ENCODE measurements at places on chromosomes 16 and 17.

DNA sequence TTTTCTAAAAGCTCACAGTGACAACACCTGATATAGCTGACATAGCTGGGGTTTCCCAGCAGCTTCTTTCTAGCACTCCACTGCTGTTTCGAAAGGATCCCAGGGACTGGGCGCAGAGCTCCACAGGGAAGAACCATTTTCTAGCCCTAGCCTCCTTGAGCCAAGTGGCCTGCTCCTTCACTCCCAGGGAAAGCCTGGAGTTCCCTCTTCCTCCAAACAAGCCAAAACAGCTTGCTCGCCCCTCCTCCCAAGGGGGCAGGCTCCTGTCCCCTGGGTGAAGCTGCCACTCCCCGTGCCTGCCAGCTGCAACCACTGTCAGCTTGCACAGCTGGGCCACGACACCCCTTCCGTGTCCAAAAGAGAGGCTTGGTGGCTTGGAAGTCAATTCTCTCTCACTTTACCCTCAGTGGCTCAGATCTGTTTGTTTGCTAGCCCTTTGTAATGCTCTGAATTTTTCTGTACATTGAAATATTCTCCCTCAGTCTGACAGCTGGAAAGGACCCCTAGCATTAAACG, 59.8 kb downstream of the CYTH1 start:
- DNase-seq = peak; percentile 54

DNA sequence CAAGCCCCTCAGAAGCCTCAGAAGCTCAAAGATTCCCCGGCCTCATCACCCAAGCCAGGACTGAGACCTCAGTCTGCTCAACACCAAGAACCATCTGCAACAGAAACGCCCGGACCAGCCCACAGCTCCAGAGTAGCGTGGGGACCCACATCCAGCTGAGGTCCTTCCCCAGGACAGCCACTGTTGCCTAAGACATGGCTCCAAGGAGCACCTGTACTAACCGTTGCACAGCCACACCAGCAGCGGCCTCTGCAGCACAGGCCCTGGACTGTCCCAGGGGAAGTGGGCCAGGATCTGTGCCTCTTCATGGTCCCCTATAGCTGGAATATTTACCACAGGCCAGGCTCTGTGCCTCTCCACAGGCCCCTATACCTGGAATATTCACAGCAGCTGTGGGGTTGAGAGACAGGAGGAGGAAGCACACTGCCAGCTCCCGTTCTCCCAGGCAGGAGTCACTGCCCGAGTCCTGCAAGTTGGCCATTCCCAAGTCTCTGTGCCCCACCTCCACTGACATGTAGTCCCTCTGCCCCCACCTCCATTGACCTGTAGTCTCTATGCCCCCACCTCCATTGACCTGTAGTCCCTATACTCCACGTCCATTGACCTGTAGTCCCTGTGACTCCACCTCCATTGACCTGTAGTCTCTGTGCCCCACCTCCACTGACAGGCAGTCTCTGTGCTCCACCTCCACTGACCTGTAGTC, 38.5 kb downstream of the RPH3AL start:
- DNase-seq = no peak

GRCh38 chr16:56344518-56345405, 80.6 kb downstream of the AMFR start:
- DNase-seq = no peak

GRCh38 chr16:46582313-46582712, 38.9 kb downstream of the SHCBP1 start:
- DNase-seq = no peak

GRCh38 chr17:50469208-50469605, 527 bp upstream of the CHAD start:
- DNase-seq = no peak

GRCh38 chr16:87965417-87965816, 14.2 kb downstream of the BANP start:
- no peak for DNase-seq
